ENCODE measurements at places on chromosomes 2 and 18. TPM values are rescaled to one million over a fixed set of nuclear protein-coding genes. Genes with fewer than 3 reads are reported as not detected.
A peak's percentile ranks its signal among the peaks of the same experiment; 100 is the strongest.

GRCh38 chr2:85148190-85148589 is 15.0 kb downstream of the TCF7L1 start:
- no peak overlapping the region for H3K4me3 ChIP-seq
- H3K4me1 ChIP-seq: peaks cover 14% of the 10 kb centered on the region
- no peak overlapping the region for H3K27ac ChIP-seq
- DNase-seq: no peak

- no peaks in the 10 kb centered on the region for H3K4me1 ChIP-seq
- H3K36me3 ChIP-seq: no peaks in the 10 kb centered on the region
- H3K4me3 ChIP-seq: peak overlapping the region; percentile 81
- no peaks in the 10 kb centered on the region for H3K27me3 ChIP-seq
- no peak overlapping the region for H3K27ac ChIP-seq
Observed at GRCh38 chr18:58044370-58045241, 580 bp downstream of the NEDD4L start.

The CCDC68 gene
- 0.18 TPM for polyA plus RNA-seq

The RGPD3 gene
- polyA plus RNA-seq: 0.08 TPM

The ACMSD gene
- not detected for polyA plus RNA-seq

The POTEI gene
- not detected for polyA plus RNA-seq

GRCh38 chr2:222256250-222256649 is 42.5 kb downstream of the PAX3 start:
- DNase-seq: no peak
- no peaks in the 10 kb centered on the region for H3K27me3 ChIP-seq
- H3K4me3 ChIP-seq: no peak overlapping the region
- H3K36me3 ChIP-seq: no peaks in the 10 kb centered on the region
- no peak overlapping the region for H3K27ac ChIP-seq

- no peak overlapping the region for H3K4me3 ChIP-seq
- H3K4me1 ChIP-seq: no peaks in the 10 kb centered on the region
- DNase-seq: peak; percentile 46
- no peak overlapping the region for H3K27ac ChIP-seq
Observed at GRCh38 chr2:60849187-60849586, 32.2 kb upstream of the REL start.

GRCh38 chr2:156326526-156327095 is 5.9 kb downstream of the NR4A2 start:
- 0 out of 2 replicates have a peak, but pooled peaks cover 7% of the 10 kb centered on the region for H3K36me3 ChIP-seq
- DNase-seq: no peak
- 0 out of 2 replicates have a peak, but pooled peaks cover 7% of the 10 kb centered on the region for H3K4me1 ChIP-seq
- peaks cover 8% of the 10 kb centered on the region for H3K27me3 ChIP-seq

Measured in GM23248 (cell line).